ENCODE measurements at places on chromosomes 6 and 20. TPM values are rescaled to one million over a fixed set of nuclear protein-coding genes. Genes with fewer than 3 reads are reported as not detected.

HLA-DQA1 gene
- not detected for total RNA-seq

MLN gene
- total RNA-seq, result not detected

COL19A1 gene
- not detected for total RNA-seq

VSTM2L gene
- total RNA-seq, result 10.6 TPM

OVOL2 gene
- total RNA-seq, result 0.27 TPM

HCRTR2 gene
- not detected for total RNA-seq

LST1 gene
- total RNA-seq, result not detected

ZKSCAN8 gene
- total RNA-seq, result 3.7 TPM

NMBR gene
- total RNA-seq, result not detected

PROKR2 gene
- total RNA-seq, result not detected

CST2 gene
- total RNA-seq, result 0.83 TPM

MYT1 gene
- 0.08 TPM for total RNA-seq

FITM2 gene
- 7.5 TPM for total RNA-seq

HAO1 gene
- total RNA-seq, result not detected

TGM3 gene
- total RNA-seq, result not detected

RAET1G gene
- 7.7 TPM for total RNA-seq

IPCEF1 gene
- not detected for total RNA-seq

TAAR9 gene
- total RNA-seq, result not detected

STX16 gene
- 28.0 TPM for total RNA-seq

MPIG6B gene
- not detected for total RNA-seq

SCAND1 gene
- 81.9 TPM for total RNA-seq

GNAS-AS1 gene
- total RNA-seq, result not detected

BHLHE23 gene
- total RNA-seq, result not detected

CCDC170 gene
- total RNA-seq, result 0.11 TPM

SOX12 gene
- 33.9 TPM for total RNA-seq

TSBP1 gene
- not detected for total RNA-seq

ECT2L gene
- not detected for total RNA-seq

MOG gene
- not detected for total RNA-seq

HFE gene
- total RNA-seq, result 12.4 TPM

DYNLT1 gene
- total RNA-seq, result 97.2 TPM

TBCC gene
- total RNA-seq, result 15.4 TPM

AVP gene
- not detected for total RNA-seq

SOX18 gene
- 1.4 TPM for total RNA-seq

RAD21L1 gene
- total RNA-seq, result not detected

FNDC1 gene
- total RNA-seq, result not detected

OR10C1 gene
- not detected for total RNA-seq

PROCR gene
- 133 TPM for total RNA-seq

Data from A549 treated with ZK216348 at 1 μM for 4 hours (cell line).